ENCODE measurements at places on chromosomes 16 and 17.

DNA sequence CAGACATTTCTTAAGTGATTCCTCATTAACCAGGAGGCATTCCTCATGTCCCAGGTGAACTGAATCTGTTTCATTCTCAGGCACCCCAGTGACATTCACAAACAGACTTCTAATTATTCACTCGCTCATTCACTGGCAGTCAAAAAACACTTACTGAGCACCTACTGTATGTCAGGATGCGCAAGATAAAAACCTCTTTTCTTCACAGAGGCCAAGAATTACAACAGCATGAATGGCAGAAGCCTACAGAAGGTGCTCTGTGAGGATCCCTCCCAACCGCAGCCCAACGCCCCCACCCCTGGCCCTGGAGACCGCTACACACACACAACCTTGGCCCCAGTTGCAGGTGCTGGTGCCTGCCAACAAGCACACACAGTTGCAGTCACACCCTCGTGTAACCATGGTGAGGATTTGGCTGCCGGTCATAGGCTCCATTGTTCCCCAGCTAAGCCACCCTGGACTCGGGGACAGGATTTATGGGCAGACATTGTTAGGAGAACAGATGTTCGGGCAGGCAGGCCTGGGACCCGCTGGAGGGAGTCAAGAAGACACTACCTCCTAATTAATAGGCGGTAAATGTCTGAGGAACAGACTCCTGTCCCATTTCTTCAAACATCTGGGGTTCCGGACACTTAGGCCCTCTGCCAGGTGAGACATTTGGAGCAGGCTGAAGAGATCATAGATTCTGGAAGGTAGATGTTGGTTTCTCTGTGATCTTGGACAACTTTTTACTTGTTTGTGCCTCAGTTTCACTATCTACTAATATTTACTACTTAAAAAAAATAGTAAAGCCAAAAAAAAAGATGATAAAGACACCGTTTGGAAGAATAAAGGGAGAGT, 43.2 kb downstream of the CUEDC1 start:
- no peak for DNase-seq

- DNase-seq = no peak
These were observed 24.4 kb downstream of the SNN start for GRCh38 chr16:11692651-11693050.

DNA sequence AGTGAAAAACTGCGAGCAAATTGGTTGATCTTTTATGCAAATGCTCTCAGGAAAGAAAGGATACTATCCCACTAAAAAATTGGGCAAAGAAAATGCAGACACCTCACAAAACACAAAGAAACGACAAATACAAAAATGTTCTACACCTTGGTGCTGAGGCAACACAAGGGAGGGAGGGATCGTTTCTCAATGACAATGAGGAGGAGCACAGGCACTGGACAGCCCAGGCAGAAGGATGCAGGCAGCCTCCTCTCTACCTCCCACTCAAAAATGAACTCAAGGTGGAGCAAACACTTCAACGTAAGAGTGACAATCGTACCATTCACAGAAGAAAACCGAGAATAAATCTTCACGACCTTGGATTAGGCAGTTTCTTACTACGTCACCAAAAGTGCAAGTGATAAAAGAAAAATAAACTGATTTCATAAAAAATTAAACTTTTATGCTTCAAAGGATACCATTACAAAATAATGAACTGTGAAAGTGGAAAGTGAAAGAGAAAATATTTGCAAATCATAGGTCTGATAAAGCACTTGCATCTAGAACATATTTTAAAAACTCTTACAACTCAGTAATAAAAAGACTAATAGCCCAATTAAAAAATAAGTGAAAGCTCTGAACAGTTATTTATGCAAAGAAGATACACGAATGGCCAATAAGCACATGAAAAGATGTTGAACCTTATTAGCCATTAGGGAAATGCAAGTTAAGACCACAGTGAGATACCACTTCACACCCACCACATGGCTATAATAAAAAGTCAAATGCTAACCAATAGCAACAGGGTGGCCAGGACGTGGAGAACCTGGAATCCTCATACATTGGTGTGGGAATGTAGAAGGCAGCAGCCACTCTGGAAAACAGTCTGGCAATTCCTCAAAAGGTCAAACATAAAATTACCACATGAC, 80.8 kb upstream of the TRAP1 start:
- DNase-seq = no peak

GRCh38 chr17:28065706-28066105, 23.2 kb downstream of the NLK start:
- no peak for DNase-seq

- DNase-seq = peak; percentile 59
These were observed 15.2 kb upstream of the SSTR5 start for GRCh38 chr16:1057252-1057932.

- DNase-seq = no peak
These were observed 5.2 kb upstream of the SMARCD2 start for GRCh38 chr17:63847525-63848249.

- DNase-seq = no peak
These were observed 88.4 kb downstream of the PLXDC1 start for GRCh38 chr17:39062846-39063680.

DNA sequence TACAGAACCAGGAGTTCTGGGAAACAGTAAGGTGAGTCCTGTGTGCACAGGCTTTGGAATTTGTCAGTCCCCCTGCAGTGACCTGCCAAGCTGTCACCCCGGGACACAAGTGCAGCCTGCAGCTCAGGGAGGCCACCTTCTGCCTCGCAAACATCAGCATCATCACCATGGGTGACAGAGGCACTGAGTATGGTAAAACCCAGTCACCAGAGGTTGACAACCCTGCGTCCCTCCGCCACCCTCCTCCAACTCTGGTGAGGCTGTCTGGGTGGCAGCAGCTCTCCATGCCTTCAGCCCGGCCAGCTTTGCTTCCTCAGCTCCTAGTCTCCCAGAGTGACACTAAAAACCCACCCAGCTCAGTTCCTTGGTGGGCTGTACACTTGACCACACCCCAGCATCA, 221.0 kb downstream of the CPPED1 start:
- DNase-seq = no peak

GRCh38 chr17:31283841-31284240, 13.2 kb downstream of the OMG start:
- DNase-seq = no peak

- peak; percentile 13 for DNase-seq
These were observed 684 bp downstream of the YPEL2 start for GRCh38 chr17:59331929-59332748.

GRCh38 chr17:65664696-65665095, 103.2 kb upstream of the AXIN2 start:
- no peak for DNase-seq

DNA sequence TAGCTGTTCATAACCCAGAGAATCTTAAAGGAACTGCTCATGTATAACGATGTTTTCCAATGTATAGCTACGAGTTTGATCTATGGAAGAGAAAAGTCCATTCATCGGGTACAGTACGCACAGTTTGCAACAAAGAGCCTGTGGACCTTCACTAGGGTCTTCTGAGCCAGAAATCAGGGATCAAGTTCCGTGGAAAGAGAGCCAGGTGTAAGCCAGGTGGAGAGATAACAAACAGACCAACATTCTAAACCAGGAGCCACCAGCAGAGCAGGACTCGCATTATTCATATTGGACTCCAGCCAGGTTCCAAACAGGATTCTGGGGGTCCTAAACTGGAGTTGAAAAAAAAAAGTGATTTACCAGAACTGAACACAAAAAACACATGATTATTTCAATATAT, 505.4 kb upstream of the C16orf82 start:
- DNase-seq = no peak

DNA sequence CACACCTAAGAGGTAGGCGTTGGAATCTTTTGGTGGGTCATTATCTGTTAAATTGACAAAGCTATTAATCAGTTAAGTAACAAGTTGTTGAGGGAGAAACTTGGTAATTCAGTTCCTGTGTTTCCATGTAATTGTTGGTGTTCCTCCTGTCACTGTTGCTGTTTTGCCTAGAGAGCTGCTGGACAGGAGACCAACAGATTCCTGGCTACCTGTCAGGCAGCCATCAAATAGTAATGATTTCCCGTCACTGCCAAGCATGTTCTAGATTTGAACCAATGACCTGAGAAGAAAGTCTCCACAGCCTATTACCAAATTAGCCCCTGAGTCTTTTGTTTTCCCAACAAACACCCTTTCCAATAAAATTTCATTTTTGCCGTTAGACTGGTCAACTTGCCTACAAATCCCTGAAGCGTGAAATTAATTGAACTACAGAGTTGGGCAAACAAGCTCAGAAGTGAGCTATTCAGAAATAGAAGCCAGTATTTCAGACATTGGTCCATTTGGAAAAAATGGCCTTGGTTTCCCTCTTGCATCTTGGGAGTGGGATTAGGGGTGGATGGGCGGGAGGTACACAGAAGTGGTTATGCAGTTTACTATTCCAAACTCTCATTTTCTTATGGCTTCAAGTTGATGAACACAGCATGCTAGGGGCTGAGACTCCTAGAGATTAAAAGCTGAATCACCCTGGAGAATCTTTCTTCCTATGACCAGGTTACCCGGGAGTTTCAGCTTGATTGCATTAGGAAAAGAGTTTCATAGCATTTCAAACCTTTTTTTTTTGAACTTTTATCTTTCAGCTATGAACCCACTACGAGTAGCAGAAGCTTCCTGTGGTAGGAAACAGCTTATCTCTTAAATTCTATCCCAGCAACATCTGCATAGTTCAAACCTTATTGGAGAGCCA, 262.8 kb upstream of the MAF start:
- no peak for DNase-seq

- peak; percentile 70 for DNase-seq
These were observed at the start of gene ARL4D for GRCh38 chr17:43398724-43399595. Gene ARL4D, plus strand, starts transcription at chr17:43398993. Its CDS starts 740 bp downstream, at chr17:43399733.

- no peak for DNase-seq
These were observed 10.6 kb upstream of the SEPHS2 start for GRCh38 chr16:30456302-30456701.

GRCh38 chr16:12688951-12689850, 114.5 kb downstream of the CPPED1 start:
- DNase-seq = no peak

GRCh38 chr16:57991551-57992059, 8.9 kb downstream of the ZNF319 start:
- no peak for DNase-seq

DNA sequence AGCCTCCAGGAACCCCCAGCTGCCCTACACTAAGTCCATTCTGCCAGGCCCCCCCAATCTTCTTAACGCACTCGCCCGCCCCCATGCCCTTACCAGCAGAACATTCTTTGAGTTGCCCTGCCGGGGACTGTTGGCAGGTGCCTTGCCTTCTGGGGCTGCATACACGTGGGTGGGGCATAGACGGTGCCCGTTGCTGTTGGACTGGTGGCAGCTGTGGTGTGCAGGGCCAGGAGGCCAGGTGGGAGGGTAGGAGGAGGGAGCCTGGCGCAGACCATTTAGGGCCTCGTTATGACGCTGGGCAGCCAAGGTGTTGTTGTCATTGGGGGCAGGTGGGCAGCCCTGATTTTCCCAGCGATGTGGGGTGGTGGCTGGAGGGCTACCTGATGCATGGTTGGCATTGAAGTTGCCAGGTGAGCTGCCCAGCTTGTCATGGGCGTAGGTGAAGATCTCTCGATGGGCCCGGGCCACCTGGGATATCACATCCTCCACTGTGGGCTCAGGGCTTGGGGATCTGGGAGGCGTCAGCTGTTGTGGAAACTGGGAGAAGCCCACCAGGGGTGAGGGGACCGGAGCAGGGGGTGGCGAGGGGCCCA, 4.9 kb downstream of the NR1D1 start:
- no peak for DNase-seq

- DNase-seq = no peak
These were observed 662.5 kb upstream of the SALL1 start for GRCh38 chr16:51813609-51814008.

GRCh38 chr16:67924140-67924906, 7.3 kb downstream of the CTRL start:
- DNase-seq = no peak

DNA sequence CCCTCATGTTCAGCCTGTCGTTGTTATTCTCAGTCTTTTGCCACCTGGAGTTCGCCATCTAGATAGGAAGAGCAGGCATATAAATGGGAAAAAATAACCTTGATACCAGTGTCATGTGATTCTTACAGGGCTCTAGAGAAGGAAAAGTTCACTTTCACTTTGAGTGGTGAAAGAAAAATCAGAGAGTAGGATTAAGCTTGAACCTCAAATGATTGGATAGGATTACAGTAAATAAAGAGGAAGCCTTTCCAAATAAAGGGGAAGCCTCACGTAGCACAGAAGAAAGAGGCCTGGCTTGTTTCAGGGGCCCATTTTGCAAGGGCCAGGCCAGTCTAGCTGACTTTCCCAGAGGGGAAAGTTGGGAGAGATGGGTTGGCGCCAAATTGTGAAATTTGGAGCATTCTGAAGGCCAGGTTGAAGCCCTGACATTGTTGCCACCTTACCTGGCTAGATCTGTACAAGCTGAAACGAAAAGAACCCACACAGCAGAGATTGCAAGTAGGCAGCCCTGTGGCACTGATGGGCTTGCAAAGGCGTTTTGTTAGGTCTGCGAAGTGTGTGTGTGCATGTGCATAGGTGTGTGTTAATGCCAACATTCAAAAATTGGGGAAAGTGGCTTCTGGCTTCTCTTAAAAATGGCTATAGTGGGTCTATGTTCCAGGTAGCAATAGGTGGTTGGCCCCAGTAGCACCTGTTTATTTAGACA, 38.8 kb downstream of the TMC6 start:
- no peak for DNase-seq

DNA sequence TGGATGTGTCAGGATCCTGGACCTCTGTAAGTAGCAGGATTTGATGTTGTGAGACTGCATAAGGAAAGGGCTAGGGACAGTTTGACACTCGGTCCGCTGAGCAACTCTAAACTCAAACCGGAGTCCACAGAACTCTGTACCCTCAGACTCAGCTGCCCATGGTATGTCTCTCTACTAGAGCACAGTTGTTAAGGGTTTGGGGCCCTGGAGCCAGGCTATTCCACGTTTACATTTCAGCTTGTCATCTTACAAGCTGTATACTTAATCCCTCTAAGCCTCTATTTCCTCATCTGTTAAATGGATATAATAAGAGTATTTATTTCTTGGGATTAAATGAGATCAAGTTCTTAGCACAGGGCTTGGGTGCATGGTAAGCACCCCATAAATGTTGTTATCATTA, 27.9 kb downstream of the HOXB1 start:
- DNase-seq = no peak

DNA sequence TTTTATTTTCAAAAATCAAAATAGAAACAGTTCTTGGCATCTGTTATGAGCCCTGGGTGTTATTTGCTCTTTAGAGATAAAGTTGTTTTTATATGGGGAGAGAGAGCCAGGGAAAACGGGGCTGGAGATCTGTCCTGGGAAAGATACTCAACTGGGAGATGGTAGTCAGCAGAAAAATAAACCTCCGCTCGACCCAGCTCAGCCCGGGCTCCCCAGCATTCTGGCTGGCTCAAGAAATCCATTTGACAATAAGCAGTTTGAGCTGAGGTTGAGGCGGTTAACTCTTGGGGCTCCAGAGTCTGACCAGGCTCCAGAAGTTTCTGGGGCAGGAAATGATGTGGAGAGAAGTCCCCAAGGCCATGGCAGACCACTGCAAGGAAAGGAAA, 151.9 kb downstream of the IRX5 start:
- DNase-seq = no peak

GRCh38 chr17:77150196-77150595, 9.4 kb downstream of the SEC14L1 start:
- no peak for DNase-seq

GRCh38 chr17:17535957-17536356, 39.8 kb upstream of the RASD1 start:
- DNase-seq = no peak

Data from T-cell (primary cell).